GM03348 (cell line): ENCODE measurements at places on chromosomes 4 and X.

- no peak for DNase-seq
These were observed 43.5 kb downstream of the LRP2BP start for GRCh38 chr4:185352202-185352601.

DNA sequence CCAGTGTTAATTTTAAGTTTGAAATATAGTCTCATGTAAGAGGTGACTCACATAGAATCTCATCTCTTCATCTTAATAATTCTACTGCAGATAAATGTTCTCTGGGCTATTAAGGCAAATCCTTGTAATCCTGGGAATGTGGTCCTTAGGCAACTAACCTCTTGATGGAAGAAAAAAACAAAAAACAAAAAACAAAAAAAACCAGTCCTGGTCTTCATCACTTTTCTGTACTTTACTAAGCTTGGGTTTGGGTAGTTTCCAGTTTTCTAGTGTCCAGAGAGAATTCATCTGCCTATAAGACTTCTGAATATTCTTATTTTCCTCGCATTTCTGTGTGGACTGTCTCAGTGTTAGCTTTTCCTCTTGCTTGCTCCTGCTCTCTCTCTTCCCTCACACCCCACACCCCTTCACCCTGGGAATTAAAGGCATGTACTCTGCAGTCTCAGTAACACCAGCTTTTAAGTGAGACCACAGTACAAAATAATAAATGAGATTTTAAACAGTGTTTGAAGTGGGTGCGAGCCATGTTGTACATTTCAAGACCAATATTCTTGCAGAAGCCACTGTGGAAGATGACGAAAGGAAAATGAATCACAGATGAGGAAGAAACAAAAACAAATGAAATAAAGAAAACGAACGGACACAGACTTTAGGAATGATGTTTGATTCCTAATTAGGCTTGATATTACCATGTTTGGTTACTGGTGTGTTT lies 51.7 kb downstream of the HAND2 start:
- no peak for DNase-seq

DNA sequence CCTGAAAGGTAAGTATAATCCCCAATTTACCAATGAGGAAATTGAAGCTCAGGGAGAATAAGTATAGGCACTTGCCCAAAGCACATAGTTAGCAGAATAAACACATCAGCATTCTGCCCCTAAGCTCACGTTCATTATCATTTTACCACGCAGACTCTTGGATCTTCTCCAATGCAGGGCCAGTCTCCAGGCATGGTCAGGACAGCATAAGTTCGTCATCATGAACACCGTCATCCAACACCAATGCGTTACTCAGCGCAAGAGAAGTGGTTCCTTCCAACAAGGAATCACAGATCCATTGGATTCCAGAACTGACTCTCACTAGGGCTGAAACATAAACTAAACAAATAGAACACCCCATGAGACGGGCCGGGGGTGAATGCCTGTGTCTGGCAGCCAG lies 86.5 kb upstream of the GPM6B start:
- DNase-seq: no peak

DNA sequence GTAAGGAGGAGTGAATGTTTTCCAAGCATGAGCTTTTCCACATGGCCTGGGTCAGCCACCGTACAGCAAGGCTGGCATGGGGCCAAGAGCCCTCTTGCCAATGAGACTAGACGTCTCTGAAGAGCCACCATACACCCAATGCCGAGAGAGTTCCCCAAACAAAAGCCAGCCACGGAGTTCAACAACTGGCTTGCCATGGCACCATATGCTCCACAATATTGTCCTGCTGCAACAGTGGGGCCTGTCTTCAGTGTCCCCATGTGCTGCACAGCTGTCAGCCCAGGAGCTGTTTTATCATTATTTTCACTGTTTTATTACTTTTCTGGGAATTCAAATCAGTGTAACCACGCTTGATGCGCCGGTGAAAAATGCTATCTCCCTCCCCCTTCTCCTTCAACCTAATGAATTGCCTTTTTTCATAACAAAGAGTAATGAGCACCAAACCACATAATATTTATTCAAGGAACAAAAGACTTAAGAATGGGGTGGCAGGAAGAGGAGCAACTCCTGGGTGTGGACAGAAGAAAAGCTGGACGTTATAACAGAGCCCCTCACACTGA lies 18.4 kb downstream of the MAML3 start:
- DNase-seq: peak; percentile 32

GRCh38 chr4:56828784-56829535 lies 7.5 kb upstream of the SPINK2 start:
- DNase-seq: no peak

DNA sequence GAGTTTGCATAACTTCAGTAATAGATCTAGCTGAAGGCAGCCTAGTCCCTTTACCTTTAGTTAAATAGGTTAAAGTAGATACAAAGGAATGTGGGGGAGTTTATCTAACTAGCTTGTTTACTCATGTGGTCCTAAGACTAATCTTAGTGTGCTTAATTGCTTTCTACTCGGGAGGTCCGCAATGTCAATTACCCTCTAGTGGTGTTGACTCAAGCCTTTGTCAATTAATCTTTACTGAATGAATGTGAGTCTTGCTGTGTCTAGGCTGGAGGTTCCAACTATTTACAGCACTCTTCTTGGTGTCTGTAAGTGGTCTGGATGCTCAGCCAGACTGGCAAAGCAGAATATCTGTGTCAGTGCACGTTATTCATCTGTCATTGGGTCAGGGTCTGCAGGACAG lies 17.9 kb upstream of the YTHDC1 start:
- no peak for DNase-seq

- DNase-seq: peak; percentile 30
These were observed 689 bp upstream of the NHSL2 start for GRCh38 chrX:71909956-71910355.

DNA sequence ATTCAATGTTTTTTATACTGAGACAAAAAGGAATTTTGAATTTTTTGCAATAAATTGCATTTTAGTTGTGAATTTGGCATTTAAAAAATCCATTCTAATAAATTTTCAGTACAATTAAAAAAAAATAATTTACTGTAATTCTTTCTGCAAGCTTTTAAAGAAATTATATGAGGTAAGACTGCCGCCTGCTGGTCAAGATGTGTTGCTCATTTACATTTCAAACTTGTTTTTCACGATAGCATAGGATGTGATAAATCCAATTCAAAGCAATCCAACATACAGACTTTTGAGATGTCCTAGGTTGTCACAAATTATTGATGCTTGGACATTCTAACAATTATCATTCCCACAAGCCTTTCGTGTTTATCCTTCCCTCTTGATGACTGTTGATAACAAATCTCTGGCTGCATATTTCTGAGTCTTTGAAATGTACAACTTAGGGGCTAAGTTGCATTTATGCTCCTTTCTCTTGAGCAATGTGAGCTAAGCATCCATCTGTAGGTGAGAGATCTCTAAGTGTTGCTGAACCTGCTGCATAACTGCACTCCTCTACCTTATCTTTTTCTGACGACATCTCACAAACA lies 21.7 kb upstream of the MFAP3L start:
- peak; percentile 57 for DNase-seq

DNA sequence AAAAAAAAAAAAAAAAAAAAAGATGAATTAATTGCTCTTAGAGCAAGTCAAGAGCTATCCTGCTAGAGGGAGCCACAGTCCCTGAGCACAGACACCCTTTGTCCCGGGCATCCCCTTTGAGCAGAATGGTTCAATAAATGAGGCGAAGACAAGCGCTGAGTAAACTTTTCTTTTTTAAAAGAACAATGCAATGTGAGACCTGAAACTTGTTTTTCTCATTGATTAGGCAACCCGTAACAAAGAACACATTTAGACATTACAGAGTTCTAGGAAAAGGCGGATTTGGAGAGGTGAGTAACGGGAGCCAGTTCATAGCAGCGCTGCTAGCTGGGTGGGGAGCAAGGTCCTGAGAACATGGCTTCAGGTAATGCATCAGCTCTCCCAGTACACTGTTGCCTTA lies 46.1 kb downstream of the GRK4 start:
- DNase-seq: peak; percentile 44

GRCh38 chr4:63556332-63556731 lies 852.9 kb downstream of the TECRL start:
- DNase-seq: no peak

GRCh38 chr4:17323554-17324385 lies 188.1 kb downstream of the QDPR start:
- no peak for DNase-seq

DNA sequence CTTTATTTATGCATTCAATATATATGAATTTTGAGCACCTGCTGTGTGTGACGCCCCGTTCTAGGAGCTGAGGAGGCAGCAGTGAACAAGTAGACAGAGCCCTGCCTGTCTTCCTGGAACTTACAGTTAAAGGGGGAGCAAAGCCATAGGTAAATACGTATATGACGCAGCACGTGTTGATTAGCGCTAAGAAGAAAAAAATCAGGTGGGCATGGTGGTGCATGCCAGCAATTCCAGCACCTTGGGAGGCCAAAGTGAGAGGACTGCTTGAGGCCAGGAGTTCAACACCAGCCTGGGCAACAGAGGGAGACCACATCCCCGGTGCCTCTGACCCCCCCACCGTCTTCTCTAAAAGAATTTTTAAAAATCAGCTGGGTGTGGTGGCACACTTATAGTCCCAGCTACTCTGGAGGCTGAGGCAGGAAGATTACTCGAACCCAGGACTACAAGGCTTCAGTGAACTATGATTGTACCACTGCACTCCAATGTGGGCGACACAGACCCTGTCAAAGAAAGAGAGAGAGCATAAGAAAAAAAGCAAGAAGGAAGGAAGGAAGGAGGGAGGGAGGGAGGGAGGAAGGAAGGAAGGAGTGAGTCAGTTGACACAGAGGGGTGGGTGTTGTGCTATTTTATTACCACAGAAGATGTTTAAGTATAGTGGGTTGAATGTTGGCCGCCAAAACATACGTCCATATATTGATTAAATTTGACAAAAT lies 5.4 kb upstream of the KIAA0232 start:
- DNase-seq: no peak

DNA sequence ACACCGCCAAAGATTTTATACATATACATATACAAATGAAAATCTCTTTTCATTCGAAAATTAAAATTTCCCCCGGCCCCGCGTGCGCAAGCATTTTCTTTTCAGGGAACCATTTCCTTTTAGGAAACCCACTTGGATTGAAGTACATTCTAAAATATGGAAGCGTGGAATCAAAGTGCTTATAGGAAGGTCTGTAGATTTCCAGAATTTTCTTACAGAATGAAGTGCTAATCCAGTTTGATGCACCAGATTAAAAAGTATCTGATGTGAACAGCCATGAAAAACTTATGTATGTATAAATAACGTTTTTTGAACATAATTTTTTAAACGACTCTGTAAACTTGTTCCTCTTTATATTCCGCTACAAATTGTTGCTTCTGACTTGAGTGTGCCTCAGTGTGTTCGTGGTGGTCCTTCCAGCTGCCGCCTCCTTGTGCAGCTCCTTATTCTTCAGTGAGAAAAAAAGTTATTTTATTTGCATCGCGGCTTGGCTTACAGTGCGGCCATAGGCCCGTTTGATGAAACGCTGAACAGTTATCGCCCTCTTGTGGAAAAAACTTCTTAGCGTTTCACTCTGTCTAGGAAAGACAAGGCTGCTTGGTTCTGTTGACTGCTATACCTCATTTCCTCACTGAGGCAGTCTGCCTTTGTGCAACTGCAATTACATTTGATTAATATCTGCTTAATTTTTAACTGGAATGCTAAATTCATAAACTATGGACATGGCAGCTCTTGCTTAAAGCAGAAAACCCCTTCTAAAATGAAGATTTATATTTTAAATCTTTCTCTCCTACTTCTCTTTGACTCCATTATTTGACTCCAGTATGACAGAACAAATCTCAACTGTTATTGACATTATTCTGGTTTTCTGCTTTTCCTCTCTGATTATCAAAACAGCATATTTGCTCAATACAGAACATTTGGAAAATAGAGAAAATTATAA lies 4.7 kb upstream of the NKX6-1 start:
- DNase-seq: peak; percentile 78

DNA sequence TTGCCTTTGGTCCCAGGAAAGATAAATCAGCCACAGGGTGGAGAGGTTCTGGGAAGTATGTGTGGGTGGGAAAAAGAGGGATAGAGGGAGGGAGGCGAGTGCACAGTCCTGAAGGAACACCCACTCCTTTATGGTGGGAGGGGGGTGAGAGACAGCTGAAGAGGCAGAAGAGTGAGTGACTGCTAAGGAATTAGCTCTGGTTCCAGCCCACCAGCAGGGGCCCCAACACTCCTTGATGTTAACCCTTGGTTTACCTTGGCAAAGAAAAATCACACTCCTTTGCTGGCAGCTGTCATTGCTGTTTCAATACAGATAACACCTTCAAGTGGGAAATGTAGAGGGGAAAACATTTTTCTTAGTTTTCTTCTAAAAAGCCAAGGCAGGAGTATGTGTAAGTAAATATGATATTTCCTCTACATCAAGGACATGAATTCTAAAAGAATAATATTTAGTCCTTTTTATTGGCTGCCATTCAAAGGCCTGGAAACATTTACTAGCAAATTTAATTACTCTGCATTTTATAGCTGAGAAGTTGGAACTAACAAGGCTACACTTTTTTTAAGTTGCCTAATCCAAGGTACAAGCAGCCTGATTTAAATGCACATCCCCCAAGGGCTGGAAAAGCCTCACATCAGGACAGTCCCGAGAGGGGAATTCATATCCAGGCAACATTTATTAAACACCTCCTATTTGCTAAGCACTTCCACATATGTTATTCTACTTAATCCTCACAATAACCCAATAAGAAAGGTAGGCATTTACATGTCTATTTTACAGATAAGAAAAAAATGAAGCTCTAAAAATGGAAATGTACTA lies 81.7 kb downstream of the HS6ST2 start:
- no peak for DNase-seq

GRCh38 chrX:39460499-39460898 lies 637.3 kb downstream of the BCOR start:
- DNase-seq: no peak

DNA sequence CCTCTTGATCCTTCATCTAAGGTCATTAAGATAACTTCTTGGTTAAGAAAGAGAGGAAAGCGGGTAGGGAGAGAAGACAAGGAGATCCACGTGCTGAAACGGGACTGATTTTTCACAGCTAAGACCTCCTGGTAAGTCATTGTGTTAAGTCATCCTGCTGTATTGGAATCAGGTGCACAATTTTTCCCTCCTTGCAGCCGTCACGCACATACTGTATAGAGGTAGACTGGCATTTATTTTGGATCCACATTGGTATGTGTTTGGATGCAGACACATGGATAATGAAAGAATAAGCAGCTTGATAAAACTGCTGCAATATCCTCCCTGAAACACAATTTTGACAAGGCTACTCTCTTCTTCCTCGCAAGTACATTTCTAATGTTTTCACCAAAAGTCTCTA lies 60.1 kb upstream of the NAP1L5 start:
- DNase-seq: no peak
